ENCODE measurements at places on chromosomes 12 and 14. TPM values are rescaled to one million over a fixed set of nuclear protein-coding genes. Genes with fewer than 3 reads are reported as not detected.

The IFNG-AS1 gene
- total RNA-seq = 0.57 TPM

- no peak for DNase-seq
These were observed 130.8 kb upstream of the PTPRQ start for GRCh38 chr12:80313209-80313608.

GRCh38 chr12:22562036-22563028 lies 18.0 kb upstream of the C2CD5 start:
- DNase-seq = no peak

DNA sequence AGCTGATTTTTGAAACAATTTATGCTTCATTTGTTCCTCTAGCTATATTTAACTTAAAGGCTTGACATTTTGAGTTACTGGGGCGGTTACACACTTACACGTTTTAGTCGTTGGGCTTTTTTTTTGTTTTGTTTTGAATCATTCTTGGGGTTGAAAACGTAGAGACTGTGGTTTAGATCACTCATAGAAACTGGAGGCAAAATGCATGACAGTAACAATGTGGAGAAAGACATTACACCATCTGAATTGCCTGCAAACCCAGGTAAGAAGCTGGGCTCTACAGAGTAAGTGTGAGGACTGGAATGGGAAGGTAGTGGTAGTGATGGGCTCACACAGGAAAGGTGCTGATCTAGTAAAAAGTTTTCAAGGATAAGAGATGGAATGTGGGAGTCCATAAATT lies at the start of gene CLEC2D:
Gene CLEC2D (plus strand): TSS at position 180 of the 400 bp plus-strand sequence. CDS start 22 bp downstream, at position 202.
- DNase-seq = no peak

DNA sequence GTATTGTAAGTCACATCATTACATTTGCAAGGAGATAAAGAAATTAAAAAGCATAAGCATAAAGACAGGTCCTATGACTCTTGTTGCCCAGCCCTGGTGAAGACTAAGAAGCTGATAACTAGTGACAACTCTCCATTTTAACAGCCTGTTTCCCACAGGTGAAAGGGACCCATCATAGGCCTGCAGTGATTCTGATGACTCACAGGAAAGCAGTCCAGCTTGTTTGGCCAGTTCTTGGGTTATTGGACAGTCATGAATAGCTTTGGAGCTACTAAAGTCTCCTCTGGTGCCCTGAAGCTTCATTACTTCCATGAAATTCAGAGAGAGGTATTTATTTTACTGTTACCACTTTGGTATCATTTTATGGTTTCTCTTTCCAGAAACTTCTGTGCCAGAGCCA lies 55.5 kb upstream of the DYRK2 start:
- no peak for DNase-seq

The APOLD1 gene
- total RNA-seq = 7.1 TPM

GRCh38 chr14:22456998-22457594 lies 131.9 kb downstream of the DAD1 start:
- DNase-seq = no peak

DNA sequence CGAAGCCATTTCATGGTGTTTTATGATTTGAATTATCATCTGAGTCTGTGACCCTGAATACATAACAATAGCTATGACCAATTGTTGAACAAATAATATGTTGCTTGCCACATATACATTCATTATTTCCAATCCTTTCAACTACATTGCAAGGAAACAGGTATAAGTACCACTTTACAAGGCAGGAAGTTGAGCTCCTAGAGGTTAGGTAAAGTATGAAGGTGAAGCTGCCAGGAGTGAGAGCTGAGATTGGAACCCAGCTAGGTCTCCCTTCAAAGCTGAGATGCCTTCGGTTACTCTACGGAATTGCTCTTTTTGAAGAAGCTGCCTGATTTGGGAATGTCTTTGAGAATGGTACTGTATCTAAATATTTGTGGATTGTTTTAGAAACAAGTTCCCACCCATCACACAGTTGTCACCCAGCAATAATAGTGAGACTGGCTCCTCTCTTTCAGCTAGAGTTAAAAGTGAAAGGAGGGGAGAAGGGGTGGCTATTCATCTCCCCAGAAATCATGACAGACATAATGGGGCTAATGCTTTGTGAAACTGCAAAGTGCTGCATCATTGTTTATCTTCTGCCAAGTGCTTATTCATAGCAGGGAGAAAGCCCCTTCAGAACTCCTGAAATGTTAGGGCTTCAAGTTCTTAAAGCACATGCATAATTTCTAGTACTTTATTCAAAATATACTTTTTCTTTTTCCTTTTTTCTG lies 75.9 kb upstream of the AMIGO2 start:
- no peak for DNase-seq

GRCh38 chr12:44375694-44376093 lies 500.4 kb downstream of the NELL2 start:
- no peak for DNase-seq

- DNase-seq = no peak
These were observed 108.1 kb downstream of the LRIG3 start for GRCh38 chr12:58812214-58812613.

GRCh38 chr14:44653641-44654040 lies 146.6 kb upstream of the FSCB start:
- no peak for DNase-seq

DNA sequence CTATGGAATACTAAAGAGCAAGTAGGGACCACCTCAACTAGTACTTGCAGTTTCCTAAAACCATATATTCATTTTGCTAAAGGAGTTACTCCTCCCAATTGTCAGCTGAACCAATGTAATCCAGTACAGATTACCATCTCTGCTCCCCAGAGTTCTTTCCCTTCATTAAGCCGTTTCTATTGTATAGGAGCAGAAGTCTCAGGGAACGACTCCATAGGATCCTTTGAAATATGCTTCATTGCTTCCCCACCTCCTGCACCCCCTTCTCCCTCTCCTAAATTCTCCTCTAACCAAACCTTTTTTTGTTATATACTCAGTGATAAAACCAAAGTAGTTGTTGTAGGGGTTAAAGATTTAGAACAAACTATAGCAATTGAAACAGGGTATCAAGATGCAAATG lies 30.7 kb upstream of the LALBA start:
- DNase-seq = no peak

DNA sequence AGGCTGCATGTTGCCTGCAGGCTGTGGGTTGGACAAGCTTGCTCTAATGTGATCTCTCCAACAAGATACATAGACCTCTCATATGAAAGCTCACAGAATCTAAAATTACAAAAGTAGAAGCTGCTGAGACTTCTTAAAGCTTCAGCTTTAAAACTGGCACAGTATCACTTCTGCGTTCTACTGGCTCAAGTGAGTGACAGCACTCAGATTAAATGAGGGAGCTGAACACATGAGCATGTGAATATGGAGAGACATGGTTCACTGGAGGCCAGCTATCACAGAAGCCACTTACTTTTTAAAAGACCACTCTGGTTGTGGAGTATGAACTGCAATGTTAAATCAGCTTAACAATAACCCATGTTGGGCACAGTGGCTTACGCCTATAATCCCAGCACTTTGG lies 29.1 kb upstream of the ANO6 start:
- DNase-seq = no peak

GRCh38 chr14:25628390-25628789 lies 578.4 kb upstream of the STXBP6 start:
- no peak for DNase-seq

- no peak for DNase-seq
These were observed 422.9 kb downstream of the SNAPC1 start for GRCh38 chr14:62185078-62185477.

DNA sequence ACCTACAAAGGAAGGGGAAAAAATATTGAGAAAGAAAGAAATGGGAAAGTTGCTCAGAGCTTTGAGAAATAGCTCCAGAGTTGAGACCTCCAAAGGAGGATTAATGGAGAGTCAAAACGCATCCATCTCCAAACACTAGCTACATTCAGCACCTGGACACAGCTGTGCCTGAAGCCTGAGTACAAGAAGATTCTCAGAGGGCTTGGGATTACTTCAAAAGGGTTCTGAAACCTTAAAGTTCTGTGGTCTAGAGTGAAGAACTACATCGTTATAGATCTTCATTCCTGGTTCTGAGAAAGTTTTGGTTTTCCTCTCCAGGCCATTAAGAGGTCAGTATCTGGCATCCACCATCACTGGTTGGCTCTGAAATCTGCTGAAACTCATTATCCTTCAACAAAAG lies 10.5 kb upstream of the TMED10 start:
- DNase-seq = no peak

DNA sequence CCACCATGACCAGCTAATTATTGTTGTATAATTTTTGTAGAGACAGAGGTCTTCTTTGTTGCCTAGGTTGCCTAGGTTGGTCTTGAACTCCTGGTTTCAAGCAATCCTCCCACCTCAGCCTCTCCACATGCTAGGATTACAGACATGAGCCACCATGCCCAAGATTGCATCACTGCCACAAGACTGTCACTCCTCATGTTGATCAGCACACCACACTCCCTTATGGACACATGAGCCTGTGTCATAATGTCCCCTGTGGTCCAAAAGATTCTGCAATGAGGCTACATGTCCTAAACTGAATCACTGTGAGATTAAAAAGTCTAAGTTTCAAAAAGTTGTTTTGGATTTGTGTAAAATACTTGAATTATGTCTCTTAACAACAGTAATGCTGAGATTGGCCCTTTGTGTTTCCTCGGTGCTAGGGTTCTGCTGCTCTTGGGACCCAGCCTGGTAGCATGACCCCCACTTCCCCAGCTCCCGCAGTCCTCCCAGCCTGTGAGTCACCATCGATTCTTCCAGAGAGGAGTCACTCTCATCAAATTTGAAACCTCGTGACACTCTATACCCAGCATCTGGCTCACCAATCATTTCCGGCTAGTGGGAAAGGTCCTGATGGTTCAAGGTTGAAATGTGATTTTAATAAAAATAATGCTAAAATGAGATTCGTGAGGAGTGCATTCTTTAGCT lies 890.9 kb downstream of the VRK1 start:
- DNase-seq = no peak

- DNase-seq = no peak
These were observed 115.4 kb upstream of the MYL2 start for GRCh38 chr12:111035578-111036301.

GRCh38 chr12:132352896-132353800 lies 23.8 kb upstream of the GALNT9 start:
- no peak for DNase-seq

DNA sequence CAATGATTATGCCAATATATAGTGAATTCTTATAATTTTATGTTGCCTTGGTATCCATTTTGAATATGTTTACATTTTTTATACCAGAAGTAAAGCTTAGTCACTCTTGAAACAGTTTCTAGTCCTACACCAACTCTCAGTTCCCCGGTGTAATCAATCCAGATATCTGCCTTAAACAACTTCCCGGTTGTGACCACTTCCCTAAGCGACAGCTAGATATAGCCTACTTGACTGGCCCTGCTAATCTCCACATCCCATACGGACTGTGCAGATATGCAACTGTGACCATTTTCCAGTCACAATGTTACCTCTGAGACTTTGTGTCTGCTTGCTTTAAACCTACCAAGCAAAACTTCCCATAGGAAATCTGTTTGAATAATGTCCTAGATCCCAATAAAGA lies 1551.5 kb upstream of the SEL1L start:
- no peak for DNase-seq

DNA sequence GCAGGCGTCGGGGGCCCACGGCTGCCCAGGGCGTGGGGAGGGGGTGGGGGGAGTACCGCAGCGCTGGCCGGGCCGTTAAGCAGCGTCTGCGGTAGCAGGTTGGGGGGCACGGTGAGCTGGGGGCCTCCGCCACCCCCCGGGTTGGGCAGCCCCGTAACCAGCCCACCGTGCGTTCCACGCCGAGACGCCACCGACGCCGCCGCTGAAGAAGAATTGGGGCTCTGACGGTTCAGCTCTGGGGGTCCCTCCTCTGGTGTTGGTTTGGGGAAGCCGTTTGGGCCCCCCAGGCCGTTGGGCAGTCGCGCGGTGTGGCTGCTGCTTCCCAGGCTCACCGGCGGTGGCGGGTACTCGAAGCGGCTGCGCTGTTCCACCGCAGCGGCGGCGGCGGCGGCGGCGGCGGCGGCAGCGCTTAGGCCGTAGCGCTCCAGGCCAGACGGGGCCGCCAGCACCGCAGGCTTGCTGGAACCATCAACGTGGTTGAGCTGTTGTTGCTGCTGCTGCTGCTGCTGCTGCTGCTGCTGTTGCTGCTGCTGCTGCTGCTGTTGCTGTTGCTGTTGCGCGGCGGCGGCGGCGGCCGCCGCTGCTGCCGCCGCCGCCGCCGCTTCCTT lies 1.5 kb downstream of the IRF2BPL start:
- no peak for DNase-seq

DNA sequence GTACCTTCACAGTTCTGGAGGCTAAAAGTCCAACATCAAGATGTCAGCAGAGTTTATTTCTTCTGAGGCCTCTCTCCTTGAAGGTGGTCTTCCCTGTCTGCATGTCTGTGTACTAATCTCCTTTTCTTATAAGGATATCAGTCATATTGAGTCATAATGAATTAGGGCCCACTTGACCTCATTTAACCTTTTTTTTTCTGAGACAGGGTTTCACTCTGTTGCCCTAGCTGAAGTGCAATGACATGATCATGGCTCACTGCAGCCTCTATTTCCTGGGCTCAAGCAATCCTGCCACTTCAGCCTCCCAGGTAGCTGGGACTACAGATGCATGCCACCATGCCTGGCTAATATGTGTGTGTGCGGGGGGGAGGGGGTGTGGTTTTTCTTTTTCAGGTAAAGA lies 41.7 kb downstream of the PPM1H start:
- no peak for DNase-seq

GRCh38 chr14:106879241-106879640 lies 1352.9 kb downstream of the TMEM121 start:
- no peak for DNase-seq

The NOS1 gene
- 1.9 TPM for total RNA-seq

All from esophagus squamous epithelium (tissue), 5 donors.